Fibroblast of skin of back (primary cell): ENCODE measurements at places on chromosomes 11 and 22.

DNA sequence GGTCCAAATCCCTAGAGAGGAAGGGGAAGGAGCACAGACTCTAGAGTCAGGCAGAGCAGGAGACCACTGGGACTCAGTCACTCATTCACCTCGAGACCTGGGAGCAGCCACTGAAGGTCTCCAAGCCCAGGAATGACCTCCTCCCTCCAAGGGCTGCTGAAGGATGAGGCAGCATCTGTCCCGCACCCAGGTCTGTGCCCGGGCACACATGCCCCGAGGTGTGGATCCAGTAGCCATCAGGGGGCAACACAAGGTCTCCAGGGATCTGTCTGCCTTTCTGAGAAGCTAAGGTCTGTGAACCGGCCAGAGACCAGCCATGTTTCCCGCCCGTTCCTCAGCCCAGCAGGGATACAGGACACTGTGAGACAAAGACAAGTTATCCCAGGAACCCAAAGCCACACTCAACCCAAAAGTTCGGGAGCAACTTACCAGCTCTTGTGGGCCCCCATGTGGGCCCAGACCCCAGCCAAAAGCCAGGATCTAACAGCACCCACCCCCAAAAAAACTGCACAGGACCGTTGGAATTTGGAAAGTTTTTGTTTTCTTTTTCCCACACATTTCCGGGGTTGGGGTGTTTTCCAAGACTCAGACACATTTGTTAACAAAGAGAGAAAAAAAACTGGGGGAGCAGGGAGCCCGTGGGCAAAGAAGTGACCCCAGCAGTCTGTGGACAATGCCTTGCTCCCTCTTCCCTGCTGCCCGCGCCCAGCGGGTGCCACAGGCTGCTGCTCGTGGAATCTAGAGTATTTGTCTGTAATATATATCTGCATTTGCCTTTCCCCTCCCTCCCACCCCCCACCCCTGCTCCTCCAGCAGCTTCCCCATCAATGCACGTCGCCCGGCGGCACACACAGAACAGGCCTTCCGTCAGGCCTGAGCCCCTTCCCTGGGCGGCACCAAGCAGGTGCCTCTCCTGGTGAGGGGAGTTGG, 14.9 kb downstream of the SLC22A12 start:
- no peak for DNase-seq

DNA sequence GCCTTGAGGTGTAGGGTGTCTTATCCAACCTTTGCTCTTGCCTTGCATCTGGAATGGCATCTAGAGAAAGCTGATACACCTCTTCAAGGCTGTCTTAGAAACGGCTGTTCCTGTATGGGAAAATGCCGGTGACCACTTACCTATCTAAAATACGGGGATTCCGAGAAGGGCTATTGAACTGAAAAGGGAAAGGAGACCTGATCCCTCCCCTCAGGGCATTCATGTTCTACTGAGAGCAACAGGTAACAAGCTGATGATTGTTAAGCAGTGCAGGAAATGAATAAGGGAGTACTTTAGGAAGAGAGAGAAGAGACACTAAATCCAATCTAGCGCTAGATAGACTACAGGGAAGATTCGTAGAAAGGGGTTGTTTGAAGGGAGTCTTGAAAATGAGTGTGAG, 1388.1 kb downstream of the FAM181B start:
- DNase-seq = no peak

- DNase-seq = no peak
These were observed 893.9 kb downstream of the OPCML start for GRCh38 chr11:132638423-132638822.

DNA sequence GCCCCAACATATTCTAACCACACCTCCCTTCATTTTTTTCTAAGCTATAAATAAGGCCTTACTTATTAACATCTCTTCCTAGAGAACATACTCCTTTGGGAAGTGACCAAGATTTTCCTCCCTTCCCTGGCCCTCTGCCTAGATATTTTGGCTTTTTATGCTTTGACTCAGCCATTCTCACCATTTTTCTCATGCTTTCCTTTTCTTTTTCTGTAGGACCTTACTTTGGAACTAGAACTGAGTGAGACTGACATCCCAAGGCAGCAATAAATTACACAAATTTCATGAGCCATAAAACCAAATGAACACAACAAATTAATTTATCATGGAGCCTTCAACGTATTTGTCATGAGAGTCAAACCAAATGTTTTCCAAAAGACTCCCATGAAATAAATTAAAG, 142.7 kb upstream of the CTSC start:
- DNase-seq = peak; percentile 97

GRCh38 chr22:48782811-48783511, 1044.7 kb downstream of the BRD1 start:
- peak; percentile 7 for DNase-seq

GRCh38 chr11:119491753-119492510, 69.0 kb upstream of the THY1 start:
- peak; percentile 22 for DNase-seq

- no peak for DNase-seq
These were observed 28.8 kb downstream of the TOM1 start for GRCh38 chr22:35328472-35328885.

- peak; percentile 32 for DNase-seq
These were observed 788.3 kb downstream of the NTM start for GRCh38 chr11:132158696-132159095.

- DNase-seq = peak; percentile 62
These were observed 31.3 kb upstream of the LRRC55 start for GRCh38 chr11:57150454-57150917.

GRCh38 chr22:20738394-20739089, 35.4 kb upstream of the SERPIND1 start:
- DNase-seq = no peak

- DNase-seq = no peak
These were observed 8.2 kb upstream of the OR9I1 start for GRCh38 chr11:58133309-58134076.

DNA sequence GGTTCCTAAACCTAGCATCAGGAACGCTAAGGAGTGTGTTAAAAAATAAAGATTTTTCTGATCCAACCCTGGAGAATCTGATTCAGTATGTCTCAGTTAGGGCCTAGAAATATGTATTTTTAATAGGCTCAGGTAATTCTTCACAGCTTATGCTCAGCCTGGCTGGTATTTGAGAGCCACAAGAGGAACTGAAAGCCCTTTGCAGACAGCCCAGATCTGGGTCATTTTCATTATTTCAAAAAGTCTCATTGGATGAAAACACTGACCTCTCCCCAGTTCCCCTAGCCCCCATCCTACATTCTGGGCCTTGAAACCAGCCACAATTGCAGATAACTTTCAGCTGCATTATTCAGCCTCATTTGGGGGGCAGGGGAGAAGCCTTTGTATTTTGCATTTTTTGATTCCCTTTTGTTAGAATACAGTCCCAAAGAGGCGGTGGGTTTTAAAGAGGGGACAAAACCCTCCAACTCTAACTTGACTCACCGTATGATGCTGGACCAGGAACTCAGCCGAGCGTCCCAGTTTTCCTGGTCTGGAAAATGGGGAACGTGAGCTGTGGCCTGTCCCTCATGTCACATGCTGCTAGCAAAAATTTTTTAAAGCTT, 66.0 kb upstream of the LARGE1 start:
- DNase-seq = no peak

GRCh38 chr22:30444632-30445437, 19.3 kb downstream of the MTFP1 start:
- peak; percentile 51 for DNase-seq

DNA sequence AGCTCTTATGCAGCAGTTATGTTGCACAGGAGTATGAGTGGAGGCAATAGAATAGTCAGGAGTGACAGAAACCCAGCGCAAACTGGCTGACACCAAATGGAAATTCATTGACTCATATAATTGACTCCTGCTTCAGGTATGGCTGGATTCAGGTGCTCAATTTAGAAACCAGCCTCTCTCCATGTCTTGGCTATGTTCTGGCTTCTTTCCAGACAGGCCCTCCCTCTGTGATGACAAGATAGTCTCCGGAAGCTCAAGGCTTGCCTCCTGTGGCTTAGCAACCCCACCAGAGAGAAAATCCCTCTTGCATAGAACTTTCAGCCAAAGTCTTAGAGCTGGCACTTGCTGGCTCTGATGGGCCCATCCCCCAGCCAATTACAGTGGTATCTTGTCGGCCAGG, 28.1 kb upstream of the MN1 start:
- DNase-seq = no peak

GRCh38 chr11:132256528-132257279, 886.3 kb downstream of the NTM start:
- no peak for DNase-seq

DNA sequence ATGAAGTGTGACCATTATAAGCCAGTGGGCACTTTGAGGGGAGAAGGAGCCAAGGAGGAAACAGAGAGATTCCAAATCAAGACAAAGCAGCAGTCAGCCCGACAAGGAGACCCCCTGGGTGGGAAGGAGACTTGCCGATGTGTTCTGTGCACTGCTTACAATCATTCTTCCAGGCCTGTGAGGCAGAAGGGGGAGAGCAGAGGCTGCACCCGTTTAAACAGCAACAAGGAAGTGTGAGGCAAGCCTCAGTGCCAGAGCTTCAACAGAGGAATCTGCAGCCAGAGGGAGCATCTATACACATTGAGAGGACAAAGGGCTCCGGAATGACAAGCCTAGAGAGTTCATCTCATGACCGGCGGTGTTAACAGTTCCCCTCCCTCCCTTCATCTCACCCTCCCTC, 121.1 kb downstream of the NXPE2 start:
- DNase-seq = no peak

GRCh38 chr11:6925636-6926207, 504 bp upstream of the ZNF215 start:
- peak; percentile 33 for DNase-seq

DNA sequence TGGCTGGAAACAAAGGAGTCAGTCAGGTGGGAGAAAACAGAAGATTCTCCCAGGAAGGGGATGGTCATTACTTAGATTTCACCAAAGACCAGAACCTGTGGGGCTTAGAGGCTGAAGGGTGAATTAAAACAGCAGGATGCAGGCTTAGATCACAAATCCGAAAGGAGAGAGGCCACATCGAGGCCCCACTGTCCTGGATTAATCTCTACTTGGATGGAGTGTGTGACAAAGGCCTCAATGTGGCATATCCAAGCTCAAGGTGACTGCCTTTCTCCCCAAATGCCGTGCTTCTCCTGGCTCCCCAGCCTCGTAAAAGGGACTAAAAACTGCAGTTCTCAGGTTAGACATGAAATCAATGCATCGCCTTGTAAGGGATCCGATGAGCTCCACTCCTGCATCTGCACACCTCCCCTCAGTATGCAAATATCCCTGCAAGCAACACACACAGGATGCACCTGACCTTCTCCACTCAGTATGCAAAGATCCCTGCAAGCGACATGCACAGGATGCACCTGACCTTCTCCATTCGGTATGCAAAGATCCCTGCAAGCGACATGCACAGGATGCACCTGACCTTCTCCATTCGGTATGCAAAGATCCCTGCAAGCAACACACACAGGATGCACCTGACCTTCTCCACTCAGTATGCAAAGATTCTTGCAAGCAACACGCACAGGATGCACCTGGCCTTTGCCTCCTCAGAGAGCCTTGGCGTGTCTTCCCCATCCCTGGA, 447.4 kb downstream of the BRD1 start:
- DNase-seq = no peak

DNA sequence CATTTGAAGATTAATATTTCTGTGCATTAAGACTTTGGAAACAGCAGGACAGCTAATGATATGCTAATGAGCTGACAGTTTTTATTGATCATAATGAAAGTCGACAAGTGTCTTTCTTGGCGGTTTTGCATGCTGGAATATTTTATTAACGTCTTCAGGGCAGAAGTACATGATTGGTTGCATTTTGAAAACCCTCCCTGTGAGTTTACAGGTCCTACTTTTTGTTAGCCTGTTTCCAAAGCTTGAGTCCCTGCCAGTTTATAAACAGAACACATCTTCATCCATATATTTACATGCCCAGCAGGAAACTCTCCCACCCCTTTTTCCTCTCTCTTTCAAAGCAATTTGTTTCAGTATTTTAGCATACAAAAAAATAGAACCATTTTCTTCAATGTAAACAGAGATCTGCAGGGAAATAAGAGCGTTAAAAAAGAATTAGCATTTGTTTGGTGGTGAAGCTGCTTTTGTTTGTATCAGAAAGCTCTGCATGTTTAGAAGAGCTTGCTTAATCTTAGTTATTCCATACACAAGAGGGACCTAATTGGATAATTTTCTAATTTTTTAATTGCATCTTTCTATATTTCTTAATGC, 243.6 kb downstream of the NELL1 start:
- DNase-seq = no peak

- no peak for DNase-seq
These were observed 7.3 kb downstream of the CCDC88B start for GRCh38 chr11:64347193-64347867.

- DNase-seq = no peak
These were observed 53.9 kb upstream of the TSKU start for GRCh38 chr11:76729214-76729613.

DNA sequence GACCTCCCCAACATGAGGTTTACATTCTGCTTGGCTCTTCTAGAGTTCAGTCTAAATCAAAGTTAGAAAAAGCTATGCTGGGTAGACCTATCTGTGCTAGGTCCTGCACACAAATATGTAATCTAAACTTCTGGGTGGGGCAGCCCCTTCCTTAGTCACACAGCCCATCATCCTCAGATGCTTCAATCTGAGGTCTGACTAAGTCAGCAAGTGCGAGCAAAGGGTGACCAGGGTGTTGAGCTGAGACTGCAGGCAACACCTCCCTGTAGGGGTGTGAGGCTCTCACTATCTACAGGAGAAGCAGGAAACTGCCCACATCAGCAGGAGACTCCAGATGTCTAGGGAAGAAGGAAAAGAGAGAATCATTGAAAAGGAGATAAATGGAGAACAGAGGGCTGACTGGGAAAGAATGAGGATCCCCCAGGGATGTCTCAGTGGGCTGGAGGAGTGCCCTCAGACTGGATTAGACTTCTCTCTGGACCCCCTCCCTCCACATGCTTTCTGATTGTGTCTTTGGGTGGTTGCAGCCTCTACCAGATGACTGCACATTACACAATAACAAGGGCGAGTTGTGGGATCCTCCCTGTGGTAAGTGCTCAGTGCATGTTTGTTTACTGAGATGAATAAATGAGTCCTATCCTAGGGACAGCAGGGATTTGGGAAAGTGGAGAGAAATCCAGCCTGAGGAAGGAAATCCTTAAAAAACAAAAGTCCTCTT, 266.2 kb upstream of the PLET1 start:
- peak; percentile 68 for DNase-seq

DNA sequence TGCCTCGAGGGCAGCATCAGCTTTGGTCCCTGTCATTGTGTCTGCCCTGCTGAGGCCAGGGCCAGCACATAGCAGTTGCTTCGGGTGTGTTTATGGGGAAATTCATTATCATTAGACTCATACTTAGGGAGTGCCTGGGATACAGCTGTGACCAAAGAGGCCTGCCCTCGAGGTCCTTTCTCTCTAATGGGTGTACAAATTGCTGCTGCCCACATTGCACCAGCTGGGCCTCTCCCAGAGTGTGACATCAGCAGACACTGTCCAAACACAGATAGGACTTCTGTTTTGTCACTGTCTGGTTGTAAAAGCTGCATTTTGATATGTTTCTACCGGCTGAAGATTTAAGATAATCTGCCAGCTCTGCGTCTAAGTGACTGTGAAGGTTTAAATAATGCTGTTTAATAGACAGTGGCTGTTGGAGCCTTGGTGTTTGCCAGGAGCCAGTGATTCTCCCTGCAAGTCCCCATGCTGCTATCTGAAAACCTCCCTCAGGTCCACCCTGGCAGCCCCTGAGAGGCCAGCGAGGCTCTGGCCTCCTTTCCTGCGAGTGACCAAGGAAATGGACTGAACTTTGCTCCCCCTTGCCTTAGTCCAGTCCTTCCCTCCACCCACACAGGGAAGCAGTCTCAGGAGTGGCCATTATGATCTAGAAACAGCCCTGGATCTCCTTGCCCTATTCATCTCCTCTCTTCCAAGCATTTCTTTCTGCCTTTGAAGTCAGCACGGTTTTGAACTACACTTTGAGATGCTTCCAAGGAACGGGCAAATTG, 505.2 kb downstream of the TBC1D22A start:
- DNase-seq = no peak

GRCh38 chr22:35560366-35560765, 19.7 kb downstream of the RASD2 start:
- no peak for DNase-seq
